ENCODE measurements at places on chromosomes 2 and 18. TPM values are rescaled to one million over a fixed set of nuclear protein-coding genes. Genes with fewer than 3 reads are reported as not detected.

The FAM237A gene
- not detected for total RNA-seq

The NCK2 gene
- total RNA-seq, result 63.7 TPM

The ZAP70 gene
- total RNA-seq, result 0.64 TPM

DNA sequence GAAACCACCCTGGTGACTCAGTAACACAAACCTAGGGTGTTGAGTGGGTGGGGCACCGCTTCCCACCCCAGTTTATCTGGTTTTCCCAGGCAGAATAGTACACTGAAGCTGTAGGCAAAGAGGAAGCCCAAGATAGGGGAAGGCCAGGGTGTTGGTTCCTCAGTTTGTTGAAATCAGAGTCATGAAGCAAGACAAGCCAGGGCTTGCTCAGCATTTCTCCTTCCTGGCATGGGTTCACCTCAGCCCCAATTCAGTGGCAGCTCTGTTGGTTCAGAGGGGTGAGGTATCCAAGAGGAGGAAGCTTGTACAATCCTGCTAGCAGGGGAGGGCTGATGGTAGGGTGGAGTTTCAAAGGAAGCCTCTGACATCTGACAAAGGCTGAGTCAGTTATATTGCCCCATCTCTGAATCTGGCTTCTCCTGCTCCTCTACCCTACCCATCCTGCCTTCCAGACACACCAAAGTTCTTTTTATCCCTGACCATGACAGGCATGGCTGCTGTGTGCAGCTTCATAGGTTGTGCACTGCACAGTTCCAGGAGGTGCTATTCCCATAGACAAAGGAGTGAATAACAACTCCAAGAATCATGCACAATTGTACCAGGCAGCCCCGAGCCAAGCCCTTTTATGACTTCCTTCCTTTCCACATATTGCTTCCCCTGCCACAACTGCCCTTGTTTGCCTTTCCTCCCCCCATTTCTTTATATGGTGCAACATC lies 24.9 kb upstream of the RAB10 start:
- DNase-seq, result no peak
